CD4-positive, CD25-positive, alpha-beta regulatory T cell (primary cell): ENCODE measurements at places on chromosomes 6 and 20. TPM values are rescaled to one million over a fixed set of nuclear protein-coding genes. Genes with fewer than 3 reads are reported as not detected.

SLC22A1 gene
- polyA plus RNA-seq, result not detected

DNA sequence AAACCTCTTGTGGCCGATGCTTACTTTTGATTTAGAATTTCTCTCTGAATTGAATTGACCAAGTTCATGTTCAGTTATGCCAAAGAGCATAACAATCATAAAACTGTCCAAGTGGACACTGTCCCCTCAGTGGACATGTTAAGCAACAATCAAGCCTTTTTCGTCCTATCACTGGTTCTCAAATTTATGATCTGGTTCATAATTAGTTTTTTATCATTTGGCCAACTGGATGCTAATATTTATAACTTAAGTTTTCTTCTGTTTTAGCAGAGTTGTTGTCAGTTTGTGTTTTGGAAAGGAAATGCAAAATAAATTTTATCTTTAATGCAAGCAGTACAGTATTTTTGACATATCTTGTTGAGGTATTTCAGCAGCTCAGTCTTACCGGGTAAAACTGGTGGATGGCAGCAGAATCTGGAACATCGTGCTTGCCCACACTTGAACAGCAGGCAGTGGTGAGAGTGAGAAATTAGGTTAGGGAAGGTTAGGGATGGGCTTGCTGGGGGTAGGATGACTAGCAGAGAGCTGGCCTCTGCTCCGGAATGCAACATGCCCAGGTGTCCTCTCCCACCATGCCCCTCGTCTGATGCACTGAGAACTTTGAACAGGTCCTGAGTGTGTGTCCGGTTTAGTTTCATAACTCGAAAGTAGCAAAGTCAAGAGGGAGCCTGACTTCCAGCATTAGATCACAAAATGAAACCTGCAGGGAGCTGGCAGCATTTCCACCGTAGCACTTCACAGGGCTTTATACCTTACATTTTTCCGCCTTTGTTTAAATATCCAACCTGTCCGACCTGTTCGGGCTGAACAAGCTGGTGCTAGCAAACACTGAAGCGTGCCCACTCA, 93.1 kb downstream of the RREB1 start:
- H3K36me3 ChIP-seq, result peaks cover 33% of the 10 kb centered on the region
- no peak overlapping the region for H3K27ac ChIP-seq
- H3K4me3 ChIP-seq, result no peak overlapping the region
- H3K4me1 ChIP-seq, result no peaks in the 10 kb centered on the region
- no peak for DNase-seq
- H3K27me3 ChIP-seq, result no peaks in the 10 kb centered on the region

DNA sequence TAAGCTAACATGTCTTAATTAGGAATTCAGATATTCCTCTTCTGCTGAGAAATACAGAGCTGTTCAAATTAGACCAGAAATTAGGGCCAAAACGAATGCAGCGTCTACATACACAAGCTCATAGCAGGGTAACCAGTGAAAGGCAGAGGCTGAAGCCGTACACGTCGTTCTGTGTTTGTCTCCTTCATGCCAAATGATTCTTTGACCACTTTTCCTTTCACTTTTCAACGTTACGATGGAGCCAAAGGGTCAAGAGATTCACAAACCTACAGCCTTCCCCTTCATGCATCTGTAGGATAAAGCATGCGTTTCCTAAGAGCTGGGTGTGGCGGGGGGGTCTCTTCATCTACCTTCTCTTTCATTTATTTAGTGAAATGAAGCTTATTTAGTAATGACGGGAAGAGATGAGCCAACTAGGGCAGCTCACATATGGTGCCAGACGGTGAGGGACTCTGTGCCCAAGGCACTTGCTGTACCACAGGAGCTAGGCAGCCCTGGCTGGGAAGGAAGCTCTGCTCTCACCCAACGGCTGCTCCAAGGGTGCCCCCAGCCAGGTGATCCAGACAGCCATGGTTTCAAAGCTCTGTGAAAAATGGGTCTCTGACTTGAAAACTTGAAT, 178.0 kb downstream of the ATXN1 start:
- no peaks in the 10 kb centered on the region for H3K4me1 ChIP-seq
- no peaks in the 10 kb centered on the region for H3K27me3 ChIP-seq
- DNase-seq, result no peak

IRAK1BP1 gene
- polyA plus RNA-seq, result 1.1 TPM

- peaks cover 4% of the 10 kb centered on the region for H3K36me3 ChIP-seq
- no peaks in the 10 kb centered on the region for H3K27me3 ChIP-seq
- no peak for DNase-seq
- H3K27ac ChIP-seq, result no peak overlapping the region
- no peak overlapping the region for H3K4me3 ChIP-seq
Measured at GRCh38 chr6:21087188-21087587, 506.4 kb upstream of the SOX4 start.

DNA sequence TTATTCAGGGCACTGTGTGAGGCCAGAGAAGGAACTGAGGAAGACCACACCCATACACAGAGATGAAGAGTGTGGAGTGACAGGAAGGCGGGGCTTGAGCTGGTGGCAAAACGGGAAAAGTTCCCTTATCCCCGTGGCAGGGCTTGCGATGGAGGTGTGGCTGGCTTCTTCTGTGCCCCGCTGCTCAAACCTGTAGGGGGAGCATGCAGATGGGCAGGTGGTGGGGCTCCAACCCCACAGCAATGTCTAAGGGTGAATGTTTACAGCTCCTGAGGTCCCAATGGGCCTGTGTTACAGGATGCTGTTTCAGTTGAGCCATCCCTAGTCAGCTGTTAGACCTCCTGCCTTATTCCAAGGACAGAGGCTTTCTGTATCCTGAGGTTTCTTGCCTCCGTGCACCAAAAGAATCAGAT, 105.9 kb downstream of the LY86 start:
- no peaks in the 10 kb centered on the region for H3K36me3 ChIP-seq
- no peaks in the 10 kb centered on the region for H3K4me1 ChIP-seq
- H3K27ac ChIP-seq, result no peak overlapping the region
- DNase-seq, result no peak

GRCh38 chr6:35259948-35260590, 534 bp downstream of the ZNF76 start:
- peak overlapping the region; percentile 97 for H3K27ac ChIP-seq
- H3K4me1 ChIP-seq, result peaks cover 32% of the 10 kb centered on the region
- no peaks in the 10 kb centered on the region for H3K36me3 ChIP-seq
- H3K27me3 ChIP-seq, result no peaks in the 10 kb centered on the region
- DNase-seq, result peak; percentile 77

DNA sequence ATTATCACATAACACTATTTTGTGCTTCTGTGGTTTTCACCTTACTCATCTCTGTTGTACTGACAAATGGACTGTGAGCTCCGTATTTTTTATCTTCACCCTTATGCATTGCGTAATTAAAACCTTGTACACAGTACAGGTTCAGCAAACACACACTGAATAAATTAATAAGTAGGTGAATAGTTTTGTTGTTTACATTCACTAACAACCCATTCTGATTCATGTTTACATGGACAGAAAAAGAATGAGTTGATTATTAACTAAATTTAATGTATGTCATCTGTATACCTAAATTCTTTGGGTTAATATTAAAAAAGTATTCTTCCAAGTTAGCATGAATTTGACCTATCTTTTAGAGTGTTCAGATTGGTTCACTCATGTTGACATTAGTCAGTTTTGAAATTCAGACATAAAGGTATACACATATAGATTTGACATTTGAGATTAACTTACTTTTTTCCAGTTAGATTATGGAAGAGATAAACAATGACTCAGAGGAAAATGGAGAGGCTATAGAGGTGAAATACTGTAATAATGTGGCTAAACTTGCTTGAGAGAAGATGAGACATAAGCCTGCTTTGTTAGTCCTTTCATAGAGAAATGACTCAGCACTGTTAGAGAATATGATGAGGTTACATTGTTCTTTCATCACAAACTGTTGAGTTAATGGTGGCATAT, 541.7 kb upstream of the FLRT3 start:
- H3K4me1 ChIP-seq, result no peaks in the 10 kb centered on the region
- H3K27ac ChIP-seq, result no peak overlapping the region
- no peaks in the 10 kb centered on the region for H3K27me3 ChIP-seq
- no peak overlapping the region for H3K4me3 ChIP-seq

TSBP1 gene
- polyA plus RNA-seq, result not detected

DNA sequence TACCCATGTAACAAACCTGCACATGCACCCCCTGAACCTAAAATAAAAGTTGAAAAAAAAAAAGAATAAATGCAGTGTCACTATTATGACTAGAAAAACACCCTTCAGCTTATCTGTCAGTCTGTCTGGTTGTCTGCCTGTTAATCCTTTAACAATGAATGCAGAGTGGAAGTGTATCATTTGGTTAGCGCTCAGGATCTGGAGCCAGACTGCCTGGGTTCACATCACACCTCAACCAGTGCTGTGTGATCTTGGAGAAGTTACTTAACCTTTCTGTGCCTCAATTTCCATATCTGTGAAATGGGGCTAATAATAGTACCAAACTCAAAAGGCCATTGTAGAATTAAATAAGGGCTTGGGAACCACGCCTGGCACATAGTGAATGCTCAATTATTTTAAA, 16.8 kb downstream of the ETV7 start:
- H3K27me3 ChIP-seq, result no peaks in the 10 kb centered on the region
- H3K4me1 ChIP-seq, result no peaks in the 10 kb centered on the region
- no peaks in the 10 kb centered on the region for H3K36me3 ChIP-seq
- no peak for DNase-seq
- no peak overlapping the region for H3K27ac ChIP-seq
- no peak overlapping the region for H3K4me3 ChIP-seq

DNA sequence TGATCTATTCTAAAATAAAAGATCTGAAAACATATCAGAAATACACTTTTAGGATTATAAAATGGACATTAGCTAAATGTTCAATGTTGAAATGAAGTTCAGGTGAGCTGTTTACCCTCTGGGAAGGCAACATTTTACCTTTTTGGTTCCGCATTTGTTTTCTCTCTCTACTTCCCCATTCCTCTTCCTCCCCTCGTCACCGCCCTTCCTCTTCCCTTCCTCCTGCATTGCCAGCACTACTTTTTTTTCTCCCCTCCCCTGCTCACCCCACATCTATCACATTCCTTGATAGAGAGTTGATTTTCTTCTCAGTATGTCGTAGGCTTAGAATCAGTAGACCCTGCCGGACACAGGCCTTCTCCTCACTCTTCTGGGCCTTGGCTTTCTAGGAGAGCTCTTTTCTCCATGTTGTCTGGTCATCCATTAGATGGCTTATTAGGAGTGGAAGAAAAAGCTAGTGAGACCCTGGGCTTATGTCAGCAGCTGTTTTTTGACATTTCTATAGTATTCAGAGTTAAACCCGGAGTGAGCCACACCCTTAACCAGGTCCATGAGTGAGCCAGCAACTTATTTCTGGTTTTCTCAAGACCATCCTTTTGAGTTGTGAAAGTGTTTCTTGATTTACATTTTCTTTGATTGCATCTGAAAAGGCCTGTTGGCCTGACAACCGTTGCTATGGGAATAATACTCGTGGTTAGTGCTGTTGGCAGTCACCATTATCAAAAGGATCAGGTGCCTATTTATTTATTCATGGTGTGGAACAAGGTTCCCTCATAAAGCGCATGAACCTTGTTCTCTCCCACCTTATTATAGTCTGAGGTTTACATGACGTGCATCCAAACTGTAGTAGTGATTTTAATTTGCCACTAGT, 90.9 kb downstream of the DTD1 start:
- no peaks in the 10 kb centered on the region for H3K27me3 ChIP-seq
- H3K4me1 ChIP-seq, result no peaks in the 10 kb centered on the region
- H3K36me3 ChIP-seq, result no peaks in the 10 kb centered on the region

GRCh38 chr6:168746643-168747042, 305.7 kb downstream of the SMOC2 start:
- H3K4me3 ChIP-seq, result no peak overlapping the region
- H3K4me1 ChIP-seq, result no peaks in the 10 kb centered on the region
- DNase-seq, result no peak
- H3K27me3 ChIP-seq, result no peaks in the 10 kb centered on the region
- no peak overlapping the region for H3K27ac ChIP-seq

GRCh38 chr6:41182069-41183034, 18.6 kb downstream of the TREML2 start:
- no peak overlapping the region for H3K27ac ChIP-seq
- no peak overlapping the region for H3K4me3 ChIP-seq
- peaks cover 6% of the 10 kb centered on the region for H3K4me1 ChIP-seq
- DNase-seq, result peak; percentile 57
- no peaks in the 10 kb centered on the region for H3K27me3 ChIP-seq
- H3K36me3 ChIP-seq, result no peaks in the 10 kb centered on the region

- no peak for DNase-seq
- no peak overlapping the region for H3K27ac ChIP-seq
- H3K27me3 ChIP-seq, result no peaks in the 10 kb centered on the region
- no peaks in the 10 kb centered on the region for H3K4me1 ChIP-seq
- no peaks in the 10 kb centered on the region for H3K36me3 ChIP-seq
Measured at GRCh38 chr6:133523816-133524215, 282.7 kb downstream of the EYA4 start.

- H3K27me3 ChIP-seq, result no peaks in the 10 kb centered on the region
- no peak overlapping the region for H3K27ac ChIP-seq
- no peak overlapping the region for H3K4me3 ChIP-seq
- no peaks in the 10 kb centered on the region for H3K36me3 ChIP-seq
- no peaks in the 10 kb centered on the region for H3K4me1 ChIP-seq
Measured at GRCh38 chr6:40440053-40440452, 147.1 kb downstream of the LRFN2 start.

DNA sequence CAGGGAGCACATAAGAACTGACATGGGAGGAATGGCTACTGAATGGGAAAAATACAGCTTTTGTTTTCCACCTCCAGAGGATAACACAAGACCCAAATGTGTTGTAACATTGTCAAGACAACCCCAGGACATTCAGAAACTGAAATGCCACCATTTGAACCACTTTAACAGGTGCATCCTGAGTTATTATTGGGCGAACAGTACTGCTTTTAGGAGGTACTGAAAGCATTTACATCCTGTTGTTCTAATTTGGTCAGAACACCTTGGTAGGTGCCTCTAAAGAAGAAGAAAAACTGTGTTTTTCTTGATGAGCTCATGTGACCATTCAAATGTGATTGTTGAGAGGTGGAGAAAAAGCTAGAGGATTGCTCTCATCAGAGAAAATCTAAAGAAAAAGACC, 6.4 kb upstream of the TXNDC5 start:
- no peak for DNase-seq
- no peaks in the 10 kb centered on the region for H3K36me3 ChIP-seq
- H3K27me3 ChIP-seq, result peaks cover 9% of the 10 kb centered on the region
- H3K27ac ChIP-seq, result no peak overlapping the region

DNA sequence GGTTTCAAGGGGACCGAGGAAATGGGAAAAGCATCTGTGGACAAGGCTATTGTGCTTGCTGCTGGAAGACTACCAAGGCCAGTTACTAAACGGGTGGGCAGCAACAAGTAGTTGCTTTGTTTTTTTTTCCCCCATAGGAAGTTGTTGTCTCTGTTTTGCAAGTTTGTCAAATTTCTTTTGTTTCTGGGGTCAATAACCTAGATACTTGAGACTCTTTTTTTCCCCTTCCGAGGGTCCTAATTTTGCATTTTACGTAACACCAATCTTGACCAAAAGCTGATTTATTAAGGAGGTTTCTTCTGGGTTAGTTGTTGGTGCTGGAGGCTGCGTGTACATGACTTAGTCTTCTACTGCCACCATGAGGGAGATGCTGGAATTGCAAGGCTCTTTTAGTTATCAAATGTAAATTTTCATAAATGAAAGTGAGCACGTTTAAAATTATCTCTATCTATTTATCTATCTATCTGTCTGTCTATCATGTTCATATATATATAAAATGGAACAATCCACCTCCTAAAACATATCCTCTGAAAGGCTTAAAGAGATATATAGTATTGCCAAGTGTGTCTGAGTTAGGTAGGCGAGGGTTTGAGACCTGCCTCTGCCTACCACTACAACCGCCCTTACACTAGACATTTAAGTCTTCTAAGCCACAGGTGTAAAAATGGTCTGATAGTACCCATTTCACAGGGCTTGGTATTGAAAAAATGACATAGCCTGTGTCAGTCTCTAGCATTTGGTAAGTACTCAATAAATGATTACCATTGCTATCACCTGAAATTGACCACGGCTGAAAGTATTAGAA, 60.2 kb downstream of the GCLC start:
- DNase-seq, result peak; percentile 58
- peaks cover 14% of the 10 kb centered on the region for H3K27me3 ChIP-seq
- no peak overlapping the region for H3K27ac ChIP-seq
- peak overlapping the region; percentile 27 for H3K4me3 ChIP-seq
- peaks cover 7% of the 10 kb centered on the region for H3K4me1 ChIP-seq
